ENCODE measurements at places on chromosomes 11 and 22.

GRCh38 chr11:42311514-42311913, 852.1 kb upstream of the LRRC4C start:
- DNase-seq: no peak

DNA sequence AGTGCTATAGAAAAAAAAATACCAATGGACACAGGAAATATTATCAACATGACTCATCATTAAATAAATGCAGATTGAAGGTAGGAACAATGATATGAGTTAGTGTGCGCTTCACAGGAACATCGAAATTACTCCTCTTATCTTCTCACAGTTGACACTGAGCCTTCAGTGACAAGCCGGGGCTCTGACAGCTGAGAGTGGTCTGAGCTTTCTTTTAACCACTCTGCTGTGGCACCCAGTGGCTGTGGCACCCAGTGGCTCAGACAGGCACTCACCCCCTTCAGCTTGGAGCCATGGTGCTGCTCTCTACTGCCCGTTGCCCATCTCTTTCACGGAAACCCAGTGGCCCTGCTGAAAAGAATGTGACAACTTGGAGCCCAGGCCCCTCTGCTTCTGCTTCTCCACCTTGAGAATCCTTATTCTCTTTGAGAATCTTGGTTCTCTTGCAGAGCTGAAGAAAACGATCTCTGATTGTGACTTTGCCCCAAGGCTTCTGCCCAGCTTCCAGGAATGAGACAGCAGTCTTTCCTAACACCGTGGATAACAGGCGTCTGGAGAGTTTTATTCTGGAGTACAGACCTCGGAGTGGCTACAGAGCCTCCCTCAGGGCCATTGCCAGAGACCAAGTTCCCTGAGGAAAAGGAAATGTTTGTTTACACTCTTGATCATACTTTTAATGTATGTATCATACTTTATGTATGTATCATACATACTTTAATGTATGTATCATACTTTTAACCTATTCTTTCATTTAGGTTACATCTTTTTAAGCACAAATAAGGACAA, 37.1 kb upstream of the OR8B8 start:
- no peak for DNase-seq

DNA sequence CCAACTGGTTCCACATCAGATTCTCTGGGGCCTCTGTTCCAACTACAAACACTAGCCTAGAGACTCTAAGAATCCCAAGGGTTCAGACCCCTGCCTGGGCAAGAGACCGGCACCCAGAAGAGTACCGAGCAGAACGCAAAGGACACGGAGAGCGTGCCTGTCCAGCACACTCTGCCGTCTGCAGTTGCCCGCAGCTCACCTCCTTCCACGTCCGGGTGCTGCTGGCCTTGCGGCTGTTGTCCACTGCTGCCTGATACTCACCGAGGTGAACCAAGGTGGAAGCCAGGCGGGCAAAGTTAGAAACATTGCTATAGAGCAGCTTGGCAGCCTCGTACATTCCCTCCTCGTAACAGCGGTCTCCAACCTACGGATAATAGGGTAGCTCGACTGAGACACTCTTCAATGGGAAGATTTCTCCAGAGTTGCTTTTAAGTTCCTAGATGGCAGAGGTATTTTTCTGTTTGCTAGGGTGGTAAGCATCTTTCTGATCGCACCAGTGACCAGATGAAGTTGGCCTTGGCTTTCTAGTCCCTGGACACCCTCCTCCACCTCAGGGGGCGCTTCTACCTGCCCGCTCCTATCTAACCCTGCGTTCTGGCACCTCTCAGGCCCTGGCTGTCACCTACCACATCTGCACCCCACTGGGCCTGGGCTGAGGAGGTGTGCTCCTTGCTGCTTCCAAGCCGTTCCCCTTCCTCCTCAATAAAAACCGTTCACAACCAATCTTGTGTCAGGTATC, 22.8 kb upstream of the SLC25A1 start:
- no peak for DNase-seq

GRCh38 chr11:82995754-82996398, 75.8 kb downstream of the RAB30 start:
- DNase-seq: no peak

GRCh38 chr11:85098996-85099395, 528.1 kb downstream of the DLG2 start:
- no peak for DNase-seq

GRCh38 chr11:125951731-125952130, 5.9 kb downstream of the VSIG10L2 start:
- DNase-seq: no peak

- no peak for DNase-seq
Measured at GRCh38 chr11:84173078-84173477, 886.9 kb upstream of the CCDC90B start.
